ENCODE measurements at places on chromosomes 6 and 20.

DNA sequence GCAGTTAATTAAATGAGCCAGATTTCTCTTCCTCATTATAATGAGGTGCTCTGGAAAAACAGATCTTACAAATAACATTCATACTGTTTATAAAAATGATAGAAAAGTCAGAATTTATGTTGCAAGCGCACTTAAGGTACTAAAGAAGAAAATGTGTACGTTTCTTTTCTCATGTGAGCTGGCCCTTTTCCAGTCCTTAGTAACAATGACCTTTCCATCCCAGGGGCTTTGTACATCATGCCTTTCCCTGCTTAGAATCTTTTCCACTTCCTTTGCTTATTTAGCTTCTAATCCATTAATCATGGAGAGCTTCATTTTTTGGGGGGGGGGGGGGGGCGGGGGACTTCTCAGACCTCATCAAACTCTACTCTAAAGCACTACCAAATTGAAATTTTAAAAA is 4.8 kb downstream of the FBXO5 start:
- no peak for DNase-seq

- DNase-seq: no peak
Observed at GRCh38 chr6:26358511-26358981, 6.5 kb upstream of the BTN3A2 start.

DNA sequence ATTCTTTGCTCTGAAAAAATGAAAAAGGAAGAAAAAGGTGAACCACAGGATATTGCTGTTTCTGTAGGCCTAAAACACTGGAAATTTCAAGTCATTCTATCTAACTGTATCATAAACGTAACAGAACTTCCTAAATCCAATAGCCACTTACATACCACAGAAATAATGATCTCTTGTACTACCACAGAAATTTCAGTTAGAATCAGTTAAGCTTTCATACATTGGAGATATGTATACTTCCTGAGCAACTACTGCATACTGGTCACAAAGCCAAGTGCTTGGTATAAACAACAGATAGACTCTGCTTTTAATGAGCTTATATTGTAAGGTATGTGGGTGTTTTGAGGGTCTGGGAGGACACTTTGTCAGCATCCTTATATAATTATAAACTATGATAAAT is 38.6 kb downstream of the VTA1 start:
- no peak for DNase-seq

DNA sequence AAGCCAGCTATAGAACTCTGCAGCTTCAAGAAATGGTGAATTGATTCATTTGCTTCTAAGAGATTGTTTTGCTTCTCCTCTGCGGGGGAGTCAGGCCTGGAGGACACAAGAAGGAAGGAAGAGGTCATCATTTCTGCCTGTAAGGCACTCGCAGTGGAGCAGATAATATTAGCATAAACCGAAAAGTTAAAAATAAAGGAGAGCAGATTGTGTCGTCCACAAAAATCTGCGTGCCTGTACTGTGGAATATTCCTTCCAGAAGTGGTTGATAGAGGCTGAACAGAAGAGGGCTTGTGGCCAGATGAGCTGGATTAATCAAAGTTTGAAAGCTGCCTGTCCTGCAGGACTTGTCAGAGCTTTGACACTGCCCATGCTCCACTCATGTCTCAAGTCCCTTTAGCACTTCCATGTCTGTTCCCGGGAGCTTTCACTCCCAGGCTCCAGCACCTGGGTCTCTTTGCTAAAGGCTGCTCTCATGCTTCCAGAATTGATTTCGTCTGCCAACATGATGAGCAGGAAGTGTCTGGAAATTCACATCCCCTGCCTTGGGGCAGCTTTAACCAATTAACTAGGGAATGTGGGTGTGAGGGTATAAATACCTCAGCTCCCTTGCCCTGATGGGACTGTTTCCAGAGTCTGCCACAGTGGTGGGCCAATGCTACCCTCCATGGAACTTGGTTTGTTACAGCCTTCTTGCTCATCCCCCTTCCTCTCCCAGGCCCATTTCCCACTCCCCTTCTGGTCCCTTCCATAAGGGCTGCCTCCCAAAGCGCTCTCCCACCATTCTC is 65.1 kb upstream of the STX16 start:
- DNase-seq: no peak

DNA sequence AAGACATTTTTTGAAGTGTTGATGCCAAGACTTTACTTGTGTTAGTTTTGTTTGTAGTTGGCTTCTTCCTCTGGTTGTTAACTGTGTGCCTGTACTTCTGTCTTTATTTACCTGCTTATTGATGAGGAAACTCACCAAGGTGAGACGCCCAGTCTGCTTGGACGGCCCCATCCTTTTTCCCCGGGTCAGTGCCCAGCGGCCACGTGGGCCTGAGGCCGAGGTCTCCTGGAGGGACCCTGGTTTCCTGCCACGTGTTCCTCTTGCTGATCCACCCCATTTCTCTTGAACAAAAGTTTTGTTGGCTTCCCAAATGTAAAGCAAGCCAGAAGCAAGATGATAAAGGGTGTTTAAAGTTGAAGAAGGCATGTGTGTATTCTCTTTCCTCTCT is 24.8 kb downstream of the DUSP22 start:
- no peak for DNase-seq

Measured in right kidney (tissue), 9 donors.